A549 treated with DMSO at 1 μM for 4 hours (cell line): ENCODE measurements at places on chromosomes 12 and 14. TPM values are rescaled to one million over a fixed set of nuclear protein-coding genes. Genes with fewer than 3 reads are reported as not detected.

The LHX5 gene
- 0.02 TPM in 1 of 5 replicates, not detected in the others for total RNA-seq

The P3H3 gene
- total RNA-seq = 24.8 to 31.7 TPM (median 26.6 TPM) in 5 replicates

The MAP4K5 gene
- 38.9 to 45.6 TPM (median 44.7 TPM) in 5 replicates for total RNA-seq

The KANSL2 gene
- total RNA-seq = 38.5 to 48.8 TPM (median 39.9 TPM) in 5 replicates

The ADAMTS20 gene
- not detected in 5 replicates for total RNA-seq

The ITGA5 gene
- total RNA-seq = 88.7 to 106 TPM (median 98.1 TPM) in 5 replicates

The TMEM119 gene
- 0.03 to 0.34 TPM (median 0.14 TPM) in 5 replicates for total RNA-seq

The GALNT8 gene
- not detected in 5 replicates for total RNA-seq

The ANKRD52 gene
- 41.6 to 52.3 TPM (median 47.6 TPM) in 5 replicates for total RNA-seq

The IL23A gene
- 0.32 to 0.84 TPM (median 0.50 TPM) in 5 replicates for total RNA-seq

The FOXN4 gene
- 0.05 to 0.09 TPM (median 0.07 TPM) in 4 of 5 replicates, not detected in the other for total RNA-seq

The C12orf54 gene
- total RNA-seq = not detected in 5 replicates

The CARMIL3 gene
- total RNA-seq = 0.24 to 0.59 TPM (median 0.47 TPM) in 5 replicates

The ACSM4 gene
- not detected in 5 replicates for total RNA-seq

The PZP gene
- total RNA-seq = not detected in 5 replicates

The SPATA7 gene
- 3.7 to 5.4 TPM (median 4.4 TPM) in 5 replicates for total RNA-seq

The ANGEL1 gene
- 7.7 to 11.0 TPM (median 10.1 TPM) in 5 replicates for total RNA-seq

The KRT85 gene
- total RNA-seq = not detected in 5 replicates

The MGP gene
- 0.15 TPM in 1 of 5 replicates, not detected in the others for total RNA-seq

The GLS2 gene
- 0.07 to 0.26 TPM (median 0.22 TPM) in 4 of 5 replicates, not detected in the other for total RNA-seq

The CLEC4E gene
- 0.37 to 0.74 TPM (median 0.41 TPM) in 5 replicates for total RNA-seq

The KRT77 gene
- not detected in 5 replicates for total RNA-seq

The LTB4R gene
- 3.4 to 8.6 TPM (median 5.6 TPM) in 5 replicates for total RNA-seq

The C12orf60 gene
- total RNA-seq = 1.4 to 2.2 TPM (median 1.8 TPM) in 5 replicates
